Non-pigmented ciliary epithelial cell (primary cell): ENCODE measurements at places on chromosomes 7 and 10.

- DNase-seq, result no peak
Measured at GRCh38 chr10:71262027-71262426, 49.7 kb downstream of the UNC5B start.

- no peak for DNase-seq
Measured at GRCh38 chr10:70743430-70743788, 41.8 kb downstream of the TBATA start.

DNA sequence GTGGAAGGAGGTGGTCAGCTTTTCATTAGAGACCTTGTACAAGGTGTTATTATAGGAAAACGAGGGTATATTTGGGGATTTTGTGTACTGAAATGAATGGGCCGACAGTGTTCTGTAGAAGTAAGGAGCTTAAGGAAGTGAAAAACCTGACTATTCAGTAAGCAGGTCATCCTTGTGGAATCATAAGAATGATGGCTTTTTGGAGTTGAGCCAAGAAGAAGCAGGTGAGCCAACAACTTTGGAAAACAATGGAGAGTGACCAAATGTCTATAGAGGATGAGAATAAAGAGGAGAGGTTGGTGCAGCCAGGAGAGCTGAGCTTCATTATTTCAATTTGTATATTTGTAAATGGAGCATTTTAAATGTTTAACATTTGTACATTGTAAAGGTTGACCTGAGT, 595.7 kb downstream of the CCSER2 start:
- no peak for DNase-seq

DNA sequence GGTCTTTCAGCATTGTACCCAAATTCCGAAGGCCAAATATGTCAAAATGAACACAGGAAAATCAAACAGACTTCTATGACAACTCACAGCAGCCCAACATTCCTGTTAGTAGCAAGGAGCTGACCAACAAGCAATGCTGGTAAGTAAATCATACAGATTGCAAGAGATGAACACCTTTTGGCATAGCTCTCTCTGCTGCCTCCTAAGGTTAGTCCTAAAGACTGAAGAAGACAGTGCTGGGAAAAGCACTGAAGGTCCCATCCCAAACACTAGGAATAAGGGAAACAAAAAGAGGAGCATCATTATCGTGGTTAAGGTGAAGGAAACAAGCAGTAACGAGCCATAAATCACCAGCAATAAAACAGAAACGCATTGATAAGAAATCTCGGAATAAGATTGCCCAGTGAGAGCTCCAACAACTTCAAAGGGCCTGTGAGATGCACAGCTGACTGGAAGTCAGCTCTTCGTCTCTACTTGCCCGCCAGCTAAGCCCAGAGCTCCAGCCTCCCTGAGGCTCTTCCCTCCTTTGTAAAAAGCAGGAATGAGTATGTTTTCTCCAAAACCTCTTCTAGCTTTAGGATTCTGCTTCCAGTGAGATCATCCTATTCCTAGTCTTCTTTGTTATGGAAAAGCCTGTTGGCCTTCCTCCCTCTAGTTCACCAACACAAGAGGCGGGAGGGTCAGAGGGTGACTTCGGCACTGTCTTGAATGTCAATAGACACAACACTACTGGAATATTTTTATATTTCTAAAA, 15.3 kb downstream of the NUDT5 start:
- no peak for DNase-seq

DNA sequence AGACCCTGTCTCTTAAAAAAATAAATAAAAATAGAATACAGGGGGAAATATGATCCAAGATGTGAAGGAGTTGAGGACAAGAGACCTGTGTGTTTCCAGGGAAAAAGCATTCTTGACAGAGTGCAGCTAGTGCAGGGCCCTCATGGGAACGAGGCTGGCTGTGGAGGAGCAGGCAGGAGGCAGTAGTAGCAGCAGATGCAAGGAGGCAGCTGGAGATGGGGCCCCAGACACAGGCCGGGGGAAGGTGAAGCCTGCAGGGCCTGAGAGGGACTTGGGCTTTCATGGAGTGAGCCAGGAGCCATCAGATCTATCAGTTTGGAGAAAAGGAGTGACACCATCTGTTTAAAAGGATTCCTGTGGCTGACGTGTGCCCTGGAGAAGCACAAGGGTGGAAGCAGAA, 71.4 kb upstream of the ZNF438 start:
- no peak for DNase-seq

GRCh38 chr10:114301177-114301576, 62.1 kb downstream of the VWA2 start:
- no peak for DNase-seq

- no peak for DNase-seq
Measured at GRCh38 chr10:60237977-60238758, 151.5 kb downstream of the ANK3 start.

DNA sequence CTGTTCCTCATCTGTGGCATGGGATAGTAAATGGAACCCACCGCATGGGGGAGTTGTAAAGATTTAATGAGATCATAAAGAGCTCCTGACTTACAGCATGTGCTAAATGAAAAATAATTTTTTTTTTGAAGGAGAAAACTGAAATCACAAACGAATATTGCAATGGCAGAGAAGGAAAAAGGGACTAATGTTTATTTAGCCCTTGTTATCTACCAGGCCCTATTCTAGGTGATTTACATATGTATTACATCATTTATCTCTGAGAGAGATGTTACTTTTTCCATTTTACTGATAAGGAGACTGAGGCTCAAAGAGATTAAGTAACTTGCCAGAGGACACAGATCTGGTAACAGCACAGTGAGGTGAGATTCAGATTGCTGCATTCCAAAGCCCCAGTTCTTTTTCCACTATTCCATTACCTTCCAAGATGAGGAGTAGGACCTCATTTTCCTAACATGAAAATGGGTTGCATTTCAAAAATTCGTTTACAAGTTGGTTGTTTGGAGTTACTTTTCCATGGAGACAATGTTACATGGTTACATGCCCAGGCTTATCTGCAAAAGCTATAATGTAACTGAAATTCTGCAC, 28.6 kb downstream of the VCL start:
- DNase-seq, result no peak

DNA sequence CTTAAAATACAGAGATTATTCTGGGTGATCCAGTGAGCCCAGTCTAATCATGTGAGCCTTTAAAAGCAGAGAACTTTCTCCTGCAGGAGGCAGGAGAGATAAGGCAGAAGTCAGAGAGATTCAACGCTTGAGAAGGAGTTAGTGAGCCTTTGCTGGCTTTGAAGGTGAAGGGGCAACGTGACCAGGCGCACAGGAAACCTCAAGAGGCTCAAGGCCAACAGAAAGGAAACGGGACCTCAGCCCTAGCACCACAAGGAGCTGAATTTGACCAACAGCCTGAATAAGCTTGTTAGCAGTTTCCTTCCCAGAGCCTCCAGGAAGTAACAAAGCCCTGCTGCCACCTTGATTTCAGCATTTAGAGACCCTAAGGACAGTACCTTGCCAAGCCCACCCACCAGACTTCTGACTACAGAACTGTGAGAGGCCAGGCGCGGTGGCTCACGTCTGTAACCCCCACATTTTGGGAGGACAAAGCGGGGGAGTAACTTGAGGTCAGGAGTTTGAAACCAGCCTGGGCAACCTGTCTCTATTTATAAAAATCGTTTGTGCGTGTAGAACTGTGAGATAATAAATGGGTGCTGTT, 87.3 kb upstream of the KAT6B start:
- DNase-seq, result no peak

DNA sequence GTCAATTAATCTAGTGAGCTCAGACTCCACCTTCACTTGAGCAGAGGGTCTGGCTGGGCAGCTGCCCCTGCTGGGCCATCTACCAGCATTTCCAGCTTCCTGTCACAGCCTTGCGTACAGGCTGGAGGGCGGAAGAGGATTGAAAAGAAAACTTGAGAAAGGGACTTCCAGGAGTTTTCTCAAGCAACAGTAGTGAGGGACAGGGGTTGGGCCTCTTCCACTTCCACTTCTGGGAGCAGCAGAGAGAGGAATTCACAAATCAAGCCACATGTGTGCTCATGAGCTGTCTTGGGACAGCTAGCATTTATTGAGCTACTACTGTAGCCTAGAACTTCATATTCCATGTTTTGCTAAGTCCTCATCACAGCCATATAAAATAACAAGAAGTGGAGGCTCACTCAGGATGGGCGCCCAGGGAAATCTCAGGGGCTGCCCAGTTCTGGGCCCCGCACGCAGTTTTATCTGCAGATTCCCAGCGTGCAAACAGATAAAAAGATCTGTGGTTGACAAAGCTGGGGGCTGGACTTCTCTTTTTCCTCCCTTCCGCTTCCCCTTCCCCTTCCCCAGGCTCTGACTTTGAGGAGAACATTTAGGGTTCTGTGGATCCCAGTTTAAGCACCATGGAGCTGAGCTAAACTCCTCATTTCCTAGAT, 135.8 kb downstream of the RGS10 start:
- no peak for DNase-seq

DNA sequence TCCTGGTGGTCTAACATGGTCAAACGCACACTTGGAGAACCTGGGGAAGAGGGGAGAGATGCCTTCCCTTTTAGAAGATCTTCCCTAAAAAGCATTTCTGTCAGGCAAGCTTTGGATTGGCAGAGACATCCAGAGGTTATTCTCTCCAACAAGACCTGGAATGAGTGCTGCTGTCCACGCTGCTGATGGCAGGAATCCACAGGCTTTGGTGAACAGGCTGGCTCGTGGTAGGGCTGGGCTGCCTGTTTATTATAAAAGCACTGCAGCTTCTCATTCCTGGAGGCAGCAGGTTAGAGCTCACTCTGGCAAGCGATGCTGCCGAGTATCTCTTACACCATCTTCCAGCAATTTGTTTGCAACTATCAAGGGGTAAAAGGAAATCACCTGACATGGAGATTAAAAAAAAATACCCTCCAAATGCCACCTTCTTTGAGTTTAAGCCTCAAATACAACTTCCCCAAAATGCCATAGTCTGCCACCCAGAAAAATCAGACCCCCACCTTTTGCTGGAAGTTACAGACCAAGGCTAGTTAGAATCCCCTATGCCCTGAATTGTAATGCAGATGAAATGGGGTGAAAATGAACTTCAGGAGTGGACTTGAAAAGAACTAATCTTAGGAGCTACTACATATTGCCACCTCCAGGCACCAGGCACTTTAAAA, 152.1 kb upstream of the KMT2E start:
- DNase-seq, result no peak

GRCh38 chr7:80636709-80637108, 1.7 kb upstream of the CD36 start:
- DNase-seq, result no peak
